ENCODE measurements at places on chromosomes 3 and 15.

DNA sequence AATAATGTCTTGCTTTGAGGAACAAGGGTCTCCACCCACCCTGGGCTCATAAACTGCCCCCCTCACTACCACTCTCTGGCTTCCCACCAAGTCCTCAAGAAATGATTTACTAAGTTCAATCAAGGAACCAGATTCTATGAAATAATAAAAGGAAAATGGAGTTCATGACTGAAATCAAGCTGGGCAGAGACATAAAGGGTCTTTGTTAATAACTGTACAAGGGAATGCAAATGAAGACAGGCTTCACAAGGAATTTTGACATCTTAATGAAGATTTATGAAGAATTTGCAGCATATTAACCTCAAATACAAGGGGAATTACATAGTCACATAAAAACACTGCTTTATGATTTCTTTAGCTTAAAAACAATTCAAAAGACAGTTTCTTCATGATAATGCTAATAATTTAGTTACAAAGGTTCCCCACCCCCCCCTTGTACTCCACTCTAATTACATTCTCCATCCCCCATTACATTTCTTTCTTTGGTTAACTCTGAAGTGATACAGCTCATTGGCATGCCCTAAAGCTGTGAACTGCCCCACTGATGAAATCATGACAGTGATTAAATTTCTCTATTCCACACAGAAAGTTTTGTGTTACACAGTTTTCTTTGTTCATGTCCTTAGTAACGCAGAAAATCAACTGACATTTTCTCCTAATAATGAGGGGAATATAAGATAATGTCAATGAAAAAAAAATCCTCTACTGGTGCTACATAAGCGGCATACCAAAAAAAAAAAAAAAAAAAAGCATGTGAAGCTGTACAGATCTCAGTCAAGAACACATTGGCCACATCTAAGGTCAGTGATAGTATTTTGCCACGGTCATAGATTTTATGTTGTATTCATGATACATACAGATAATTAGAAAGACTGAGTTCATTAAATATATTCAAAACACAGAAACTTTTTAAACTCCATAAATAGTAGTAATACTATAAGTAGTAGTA is 54.4 kb downstream of the WWTR1 start:
- no peak for DNase-seq

- no peak for DNase-seq
Observed at GRCh38 chr3:186024210-186024609, 84.7 kb downstream of the ETV5 start.

DNA sequence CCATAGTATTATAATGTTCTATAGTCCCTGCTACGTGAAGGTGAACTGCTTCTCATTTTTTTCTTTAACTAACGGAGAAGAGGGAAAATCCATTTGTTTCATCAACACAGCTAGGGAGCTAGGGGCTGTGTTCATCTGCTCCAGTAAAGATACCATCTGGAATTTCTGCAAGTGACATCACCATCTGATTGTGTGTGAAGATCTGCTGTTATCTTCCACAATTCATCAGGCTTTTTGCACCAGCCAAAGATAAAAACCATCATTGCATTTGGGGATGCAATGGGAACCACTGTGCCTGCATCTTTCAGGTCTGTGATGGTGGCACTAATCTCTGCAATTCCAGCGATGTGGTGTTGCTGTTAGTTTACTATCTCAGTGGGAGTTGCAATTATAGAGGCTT is 35.5 kb upstream of the NOX5 start:
- no peak for DNase-seq

GRCh38 chr15:79003301-79003700 is 58.5 kb upstream of the CTSH start:
- DNase-seq: no peak

DNA sequence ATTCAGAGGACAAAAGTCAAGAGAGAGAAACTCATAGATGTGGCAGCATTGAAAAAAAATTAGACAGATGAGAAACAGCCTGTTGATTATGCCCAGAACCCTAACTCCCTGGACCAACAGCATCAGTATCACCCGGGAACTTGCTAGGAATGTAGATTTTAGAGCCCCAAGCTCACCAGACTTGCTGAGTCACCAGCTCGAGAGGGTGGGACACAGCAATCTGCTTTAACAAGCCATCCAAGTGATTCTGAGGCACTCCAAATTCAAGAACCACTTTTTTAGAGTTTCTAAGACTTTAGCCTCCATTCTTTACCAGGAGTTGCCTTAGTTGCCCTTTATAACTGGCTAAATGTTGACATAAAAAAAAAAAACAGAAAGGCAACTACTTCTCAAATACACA is 70.9 kb downstream of the CGGBP1 start:
- no peak for DNase-seq

- no peak for DNase-seq
Observed at GRCh38 chr3:161737171-161737570, 240.6 kb downstream of the OTOL1 start.

DNA sequence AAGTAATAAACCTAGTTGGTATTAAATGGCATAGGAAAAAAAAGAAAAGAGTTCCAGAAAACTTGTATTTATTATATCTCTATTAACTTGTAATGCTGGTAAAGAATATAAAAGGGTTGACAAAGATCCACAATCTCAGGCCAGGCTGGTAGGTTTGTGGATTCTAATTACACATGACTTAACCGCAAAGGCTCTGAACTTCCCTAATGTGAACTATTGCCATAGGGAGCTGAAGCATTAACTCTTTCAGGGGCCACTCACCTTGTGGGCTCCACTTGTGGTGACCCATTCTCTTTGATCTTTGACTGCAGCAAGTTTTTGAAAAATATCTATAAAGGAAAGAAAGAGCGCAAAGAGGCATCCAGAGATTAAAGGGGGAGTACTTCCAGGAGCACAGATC is 58.5 kb downstream of the NEK10 start:
- no peak for DNase-seq

- no peak for DNase-seq
Observed at GRCh38 chr3:117063930-117064329, 354.4 kb downstream of the TUSC7 start.

DNA sequence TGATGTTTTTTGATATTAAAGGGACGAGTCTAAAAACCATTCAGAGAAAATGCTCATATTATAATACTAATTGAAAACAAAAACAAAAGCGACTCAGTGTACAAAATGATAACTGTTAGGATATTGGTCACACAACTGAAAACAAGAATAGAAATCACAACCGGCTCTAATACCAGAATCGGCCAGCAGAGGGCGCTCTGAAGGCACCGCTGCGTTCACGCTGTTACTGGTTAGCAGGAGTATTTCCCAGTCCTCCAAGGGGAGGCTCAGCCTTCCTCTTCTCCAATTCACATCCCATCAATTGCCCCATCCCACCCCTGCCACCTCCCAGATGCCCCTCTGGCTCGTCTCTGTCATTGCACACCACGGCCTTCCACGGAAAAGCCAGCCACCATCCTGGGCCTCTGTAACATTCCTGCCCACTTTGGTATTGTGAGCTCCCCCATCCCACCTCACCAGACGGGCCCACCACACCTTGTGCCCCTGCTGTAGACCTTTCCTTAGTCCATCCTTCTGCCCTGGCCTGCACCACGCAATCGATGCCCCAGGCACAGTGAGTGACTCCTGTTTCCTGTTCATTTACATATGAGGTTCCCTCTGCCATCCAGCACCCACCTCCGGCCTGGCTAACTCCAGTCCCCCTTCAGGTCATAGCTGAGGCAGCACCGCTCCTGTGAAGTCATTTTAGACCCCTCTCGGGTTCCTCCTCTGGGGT is 8.5 kb downstream of the FAM107A start:
- DNase-seq: peak; percentile 77
